ENCODE measurements at places on chromosomes 7 and 10.
A peak's percentile ranks its signal among the peaks of the same experiment; 100 is the strongest.

DNA sequence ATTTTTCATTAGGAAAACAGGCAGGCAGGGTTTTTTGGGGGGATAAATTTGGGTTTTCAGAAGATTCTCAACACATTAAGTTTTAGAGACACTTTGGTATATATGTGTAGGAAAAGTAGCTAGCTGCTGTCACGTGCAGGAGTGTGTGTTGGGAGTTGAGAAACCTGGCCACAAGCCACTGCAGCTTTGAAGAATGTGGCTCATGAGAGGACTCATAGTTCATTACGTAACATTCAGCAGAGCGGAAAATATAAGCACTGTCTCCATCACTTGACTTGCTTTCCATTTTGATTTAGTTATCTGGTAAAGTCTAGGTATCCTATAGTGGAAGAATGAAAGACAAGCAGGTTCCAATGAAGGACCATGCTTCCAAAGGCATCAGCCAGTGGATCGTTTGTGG lies 31.2 kb downstream of the SMNDC1 start:
- peak; percentile 77 for DNase-seq

- peak; percentile 85 for DNase-seq
These were observed 54.4 kb upstream of the FAM133B start for GRCh38 chr7:92644406-92645113.

GRCh38 chr7:140229591-140230515 lies 53.1 kb upstream of the KDM7A start:
- DNase-seq: peak; percentile 39

DNA sequence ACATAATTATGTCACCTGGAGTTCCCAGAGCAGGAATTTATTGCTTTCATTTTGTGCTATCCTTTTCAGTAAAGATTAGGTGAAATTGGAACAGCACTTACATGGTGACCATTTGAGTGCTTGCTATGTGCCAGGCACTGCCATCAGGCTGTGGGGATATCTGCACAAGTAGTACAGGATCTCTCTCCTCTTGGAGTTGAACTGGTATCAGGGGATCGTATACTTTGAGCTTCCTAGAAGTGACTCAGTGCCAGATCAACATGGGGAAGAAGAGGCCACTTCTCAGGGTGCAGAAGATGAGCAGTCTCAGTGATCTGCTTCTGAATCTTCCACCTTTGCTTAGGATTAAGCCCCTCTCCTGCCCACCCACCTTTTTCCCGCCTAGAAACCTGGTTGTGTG lies 29.5 kb downstream of the SGPL1 start:
- no peak for DNase-seq

GRCh38 chr10:114857922-114858629 lies 36.5 kb downstream of the FHIP2A start:
- DNase-seq: no peak

- DNase-seq: peak; percentile 99
These were observed 26.5 kb downstream of the TNRC18 start for GRCh38 chr7:5396999-5397663.

DNA sequence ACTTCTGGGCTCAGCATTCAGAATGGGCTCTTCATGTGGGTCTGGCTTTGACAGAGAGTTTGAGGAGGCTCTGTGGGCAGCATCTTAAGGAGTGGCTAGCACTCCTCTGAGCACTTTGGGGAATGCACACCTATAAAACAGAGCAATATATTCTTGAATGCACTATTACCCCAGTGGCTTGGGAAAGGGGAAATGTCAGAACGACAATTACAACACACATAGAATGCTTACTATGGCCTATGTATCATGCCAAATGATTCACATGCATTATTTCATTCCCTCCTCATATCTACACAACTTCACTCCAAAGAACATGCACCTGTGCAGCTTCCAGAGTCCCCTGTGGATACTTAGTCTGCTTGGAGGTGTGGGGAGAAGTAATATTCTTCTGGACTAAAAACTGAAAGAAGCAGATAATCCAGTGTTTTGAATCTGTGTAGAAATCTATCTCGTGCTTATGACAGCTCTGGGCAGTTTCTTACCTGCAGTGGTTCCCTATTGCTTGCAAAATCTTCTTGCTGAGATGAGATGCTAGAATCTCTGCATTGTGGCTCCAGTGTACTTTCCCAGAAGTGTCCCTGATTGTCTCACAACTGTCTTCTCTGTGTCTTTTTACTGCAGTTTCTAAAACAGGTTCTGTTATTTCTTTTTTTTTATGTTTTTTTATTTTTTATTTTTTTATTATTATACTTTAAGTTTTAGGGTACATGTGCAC lies 5.5 kb upstream of the MGAM start:
- DNase-seq: no peak

DNA sequence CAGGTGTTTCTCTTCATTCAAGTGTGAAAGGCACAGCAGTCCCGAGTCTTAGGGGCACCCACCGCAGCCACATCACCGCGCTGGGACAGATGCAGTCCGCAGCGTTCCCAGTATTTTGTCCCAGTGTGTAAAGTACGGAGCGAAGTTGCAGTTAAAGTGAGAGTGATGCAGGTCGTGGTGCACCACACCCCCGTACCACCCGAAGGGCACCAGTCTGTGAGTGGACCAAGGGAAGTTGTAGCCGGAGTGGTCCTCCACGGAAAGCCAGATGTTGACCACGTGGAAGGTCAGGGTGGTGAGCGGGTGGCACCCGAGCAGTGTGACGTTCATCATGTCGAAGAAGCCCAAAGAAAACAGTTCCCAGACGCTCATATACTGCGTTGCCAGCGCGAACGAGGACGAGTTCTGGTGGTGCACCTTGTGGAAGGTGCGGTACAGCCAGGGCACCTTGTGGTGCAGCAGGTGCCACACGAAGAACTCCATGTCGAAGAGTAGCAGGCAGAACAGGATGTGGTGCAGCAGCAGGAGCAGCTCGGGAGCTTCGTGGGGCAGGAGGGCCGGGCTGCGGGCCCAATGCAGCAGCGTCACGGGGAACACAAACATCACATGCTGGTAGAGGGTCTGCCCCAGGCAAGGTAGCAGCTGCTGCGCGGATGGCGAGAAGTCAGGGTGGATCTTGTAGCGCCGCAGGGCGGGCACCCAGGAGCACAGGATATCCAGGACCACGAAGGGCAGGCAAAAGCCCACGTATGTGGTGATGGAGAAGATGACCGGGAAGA lies 526 bp downstream of the CH25H start:
- DNase-seq: peak; percentile 23

DNA sequence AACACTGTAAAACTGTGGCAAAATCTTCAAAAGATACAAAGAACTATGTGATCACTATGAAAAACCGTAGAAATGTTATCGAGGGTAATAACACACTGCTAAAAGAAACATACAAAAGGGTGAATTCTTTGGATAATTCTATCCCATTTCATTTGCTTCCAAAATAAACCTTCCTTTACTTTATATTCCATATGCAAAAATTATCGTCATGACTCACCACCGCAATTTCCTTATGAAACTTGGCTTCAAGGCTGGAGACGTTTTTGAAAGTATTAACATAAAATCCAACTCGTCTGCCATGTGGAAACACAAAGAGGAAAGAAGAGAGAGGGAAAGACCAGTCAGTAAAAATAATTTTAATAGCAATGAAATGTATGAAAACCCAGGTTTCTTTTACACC lies 165.2 kb downstream of the AMPH start:
- DNase-seq: no peak

DNA sequence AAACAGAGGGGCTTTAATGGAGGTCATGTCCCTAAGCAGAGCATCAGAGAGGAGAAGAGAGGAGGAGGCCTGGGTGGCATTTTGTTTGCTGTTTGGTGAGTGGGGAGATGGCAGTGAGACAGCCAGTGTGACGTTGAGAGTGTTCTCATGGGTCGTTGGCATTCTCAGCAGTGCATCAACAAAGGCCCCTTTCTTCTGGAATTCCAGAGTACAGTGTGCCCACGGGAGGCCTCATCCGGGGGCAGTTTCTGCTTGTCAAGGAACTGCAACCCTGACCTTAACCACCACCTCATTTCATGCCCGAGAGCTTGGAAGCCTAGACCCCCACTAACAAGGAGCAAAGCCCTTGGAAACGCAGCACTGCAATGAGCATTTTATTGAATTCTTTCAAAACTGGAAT lies 92.9 kb downstream of the CELF2 start:
- DNase-seq: no peak

DNA sequence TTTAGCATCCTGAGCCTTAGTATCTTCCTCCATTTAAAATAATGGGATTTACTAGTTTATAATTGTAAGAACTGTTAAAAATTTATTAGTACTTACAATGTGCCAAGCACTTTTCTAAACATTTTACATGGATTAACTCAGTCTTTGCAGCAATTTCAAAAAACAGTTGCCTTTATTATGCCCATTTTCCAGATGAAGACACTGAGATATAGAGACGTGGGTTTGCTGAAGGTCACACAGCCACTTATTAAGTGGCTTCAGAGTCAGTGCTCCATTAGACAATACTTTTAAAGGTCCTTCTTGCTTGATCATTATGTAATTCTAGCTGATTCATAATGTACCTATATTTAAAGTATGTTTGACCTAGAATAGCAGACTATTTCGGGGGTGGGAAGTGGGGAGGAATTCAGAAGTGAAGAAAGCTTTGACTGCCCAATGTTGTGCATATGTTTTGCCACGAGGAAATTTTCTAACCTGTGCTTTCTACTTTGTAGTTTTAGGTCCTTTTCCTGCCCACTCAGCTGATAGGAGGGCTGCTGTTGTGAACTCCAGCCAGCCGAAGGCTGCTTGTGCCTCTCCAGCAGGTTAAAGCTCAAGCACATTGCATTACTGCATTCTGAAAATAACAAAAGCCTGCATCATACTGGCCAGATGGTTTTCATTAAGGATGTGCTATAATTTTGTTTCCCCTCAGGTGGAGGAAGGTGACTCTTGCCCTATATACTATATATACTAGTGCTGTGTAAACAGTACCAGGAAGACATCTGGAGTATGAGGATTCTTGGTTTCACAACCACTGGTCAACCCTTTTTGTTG lies 4.3 kb downstream of the PLEKHA8 start:
- DNase-seq: no peak

DNA sequence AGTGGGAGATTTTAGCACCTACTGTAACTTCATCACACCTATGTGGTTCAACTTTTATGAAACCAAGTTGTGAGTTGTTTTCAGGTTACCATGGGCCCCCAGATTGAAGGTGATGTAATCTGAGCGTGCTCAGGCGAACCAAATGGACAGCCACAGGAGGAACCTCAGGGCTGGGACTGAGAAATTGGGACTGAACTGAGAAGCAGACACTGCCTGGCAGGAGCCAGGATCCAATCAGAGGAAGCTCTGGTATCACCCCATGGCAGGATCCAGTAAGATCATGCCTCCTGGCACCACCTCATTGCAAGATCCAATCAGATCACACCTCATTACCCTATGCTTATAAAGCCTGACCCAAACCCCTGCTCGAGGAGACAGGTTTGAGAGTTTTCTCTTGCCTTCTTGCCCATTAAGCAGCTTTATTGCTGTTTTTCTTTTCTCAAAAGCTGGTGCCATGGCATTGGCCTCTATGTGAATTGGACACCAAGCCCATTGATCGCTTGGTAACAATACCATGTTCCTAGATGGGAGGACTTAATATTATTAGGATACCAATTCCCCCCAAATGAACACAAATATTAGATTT lies 43.2 kb upstream of the GDF10 start:
- peak; percentile 25 for DNase-seq

GRCh38 chr10:14707481-14707880 lies 67.2 kb downstream of the FAM107B start:
- DNase-seq: no peak

DNA sequence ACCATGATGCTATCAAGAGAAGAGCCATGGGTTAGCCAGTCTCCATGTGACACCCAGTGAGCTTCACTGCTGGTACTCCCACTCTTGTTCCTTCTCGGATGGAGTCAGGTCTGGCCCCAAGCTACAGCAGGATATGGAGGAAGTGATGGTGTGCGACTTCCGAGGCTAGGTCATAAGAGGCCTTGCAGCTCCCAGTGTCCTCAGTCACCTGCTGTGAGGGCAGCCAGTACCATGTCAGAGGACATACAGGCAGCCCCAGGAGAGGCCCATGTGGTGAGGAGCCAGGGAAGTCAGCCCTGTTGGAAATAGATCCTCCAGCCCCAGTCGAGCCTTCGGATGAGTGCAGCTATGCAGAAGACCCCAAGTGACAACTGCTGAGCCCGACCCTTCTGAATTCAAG lies 237.0 kb downstream of the EBF3 start:
- DNase-seq: no peak

DNA sequence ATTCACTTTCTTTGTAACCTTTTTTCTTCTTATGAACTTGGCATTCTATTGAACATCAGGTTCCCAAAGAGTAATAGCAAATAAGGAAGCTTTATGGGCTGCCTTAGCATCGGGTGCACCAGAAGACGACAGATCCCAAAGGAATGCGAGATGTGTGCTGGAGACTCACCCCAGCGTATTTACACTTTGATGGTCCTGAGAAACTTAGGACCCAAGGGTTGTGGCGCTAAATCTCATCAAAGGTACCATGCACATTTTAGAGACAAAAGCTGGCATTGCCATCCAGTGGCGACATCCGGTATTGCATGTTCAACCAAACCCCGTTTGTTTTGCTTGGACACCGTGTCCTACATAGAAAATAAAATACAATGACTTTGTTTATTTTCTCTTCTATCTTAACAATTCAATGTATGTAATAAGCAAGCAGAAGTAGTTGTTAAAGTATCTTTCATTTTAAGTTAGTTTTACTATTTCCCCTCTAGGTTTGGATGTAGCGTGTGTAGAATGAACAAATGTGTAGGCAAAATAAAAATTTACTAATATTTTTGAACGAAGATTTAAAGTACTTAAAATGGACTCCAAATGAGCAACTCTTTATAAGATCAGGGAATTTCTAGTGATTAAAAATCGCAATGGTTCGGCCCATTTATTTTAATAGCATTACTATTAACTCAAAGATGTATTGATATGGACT lies 1154.8 kb downstream of the GATA3 start:
- DNase-seq: peak; percentile 73

GRCh38 chr7:44814919-44815318 lies 18.4 kb downstream of the PPIA start:
- DNase-seq: peak; percentile 56

DNA sequence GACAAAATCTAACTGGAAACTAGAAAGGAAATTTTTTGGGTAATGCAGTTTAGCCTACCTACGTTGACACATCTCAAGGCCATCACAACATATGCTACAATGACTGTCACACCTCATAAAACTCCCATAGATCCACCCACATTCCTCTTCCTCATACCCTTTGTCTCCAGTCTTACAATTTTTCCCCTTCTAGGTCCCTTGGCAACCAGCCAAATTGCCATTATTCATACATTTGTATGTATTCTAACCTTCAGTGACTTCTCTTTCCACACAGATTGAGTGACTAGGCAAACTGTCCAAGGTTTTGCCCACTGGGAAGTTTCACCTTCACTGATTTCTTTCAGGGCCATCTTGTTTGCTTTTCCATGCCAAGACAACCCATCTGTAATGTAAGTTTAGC lies 100.5 kb upstream of the TPK1 start:
- no peak for DNase-seq

DNA sequence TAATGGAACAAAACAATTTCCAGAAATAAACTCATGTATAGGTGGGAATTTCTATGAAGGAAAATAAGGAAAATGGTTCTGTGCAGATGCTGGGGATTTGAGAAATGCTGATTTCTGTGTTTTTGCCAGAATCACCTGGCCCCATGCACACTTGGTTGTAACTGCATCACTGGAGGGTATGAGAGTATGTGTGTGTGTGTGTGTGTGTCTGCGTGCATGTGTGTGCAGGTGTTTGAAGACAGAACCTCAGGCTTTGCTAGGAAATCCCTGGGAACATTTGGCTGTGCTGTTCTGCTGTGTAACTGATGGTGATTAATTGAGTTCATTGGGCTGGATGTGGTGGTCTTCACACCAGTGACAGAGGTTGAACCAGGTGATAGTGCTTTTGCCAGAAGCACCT lies 141.6 kb downstream of the CAMK1D start:
- DNase-seq: no peak

Measured in hematopoietic multipotent progenitor cell treated with erythropoietin and hydrocortisone succinate and interleukin-3 and kit ligand, for 4 days (in vitro differentiated cells).